ENCODE measurements at places on chromosomes 2 and 18.

DNA sequence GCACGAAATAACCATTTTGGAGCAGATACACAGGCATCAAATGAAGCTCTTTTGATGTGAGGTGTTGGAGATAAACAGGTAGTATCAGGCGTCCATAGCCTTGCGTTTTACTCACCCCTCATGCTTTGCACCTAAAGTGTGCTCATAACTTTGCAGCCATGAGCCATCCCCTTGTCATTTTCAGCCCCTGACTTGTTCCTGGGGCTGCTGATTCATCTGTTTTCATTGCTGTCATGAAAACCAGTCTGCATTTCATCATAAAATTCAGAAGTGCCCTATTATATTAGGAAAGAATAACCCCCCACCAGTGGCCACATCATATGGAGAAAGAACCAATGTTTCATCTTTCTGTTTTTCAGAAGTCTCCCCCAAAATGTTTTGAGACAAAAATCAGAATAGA is 329.7 kb upstream of the NRP2 start:
- no peak overlapping the region for H3K27ac ChIP-seq
- H3K4me1 ChIP-seq: no peaks in the 10 kb centered on the region
- no peaks in the 10 kb centered on the region for H3K36me3 ChIP-seq
- no peak for DNase-seq

DNA sequence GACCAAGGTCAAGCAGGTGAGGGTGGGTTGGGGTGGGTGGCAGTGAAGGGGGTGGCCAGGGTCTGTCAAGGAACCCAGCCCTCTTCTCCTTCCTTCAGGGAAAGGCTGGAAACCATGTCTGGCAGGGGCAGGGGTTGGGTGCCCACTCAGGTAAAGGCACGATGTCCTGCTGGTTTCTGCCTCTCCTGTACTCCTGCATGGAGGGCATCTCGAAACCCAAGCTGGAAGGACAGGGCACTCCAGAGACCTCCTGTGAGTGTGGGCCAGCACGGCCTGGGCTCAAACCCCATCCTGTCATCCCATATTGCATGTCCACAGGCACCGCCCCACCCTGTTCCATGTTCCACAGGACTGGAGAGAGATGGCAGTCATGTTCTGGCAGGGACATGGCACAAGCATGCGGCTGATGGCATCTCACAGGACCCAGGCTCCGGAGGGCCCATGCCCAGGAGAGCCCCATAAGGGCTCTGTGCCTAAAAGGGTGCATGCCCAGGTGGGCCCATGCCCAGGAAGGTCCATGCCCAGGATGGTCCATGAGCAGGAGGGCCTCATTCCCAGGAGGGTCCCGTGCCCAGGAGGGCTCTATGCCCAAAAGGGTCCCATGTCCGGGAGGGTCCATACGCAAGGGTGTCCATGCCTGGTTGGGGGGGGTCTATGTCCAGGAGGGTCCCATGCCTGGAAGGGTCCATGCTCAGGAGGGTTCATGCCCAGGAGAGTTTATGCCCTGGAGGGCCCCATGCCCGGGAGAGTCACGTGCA is 6.4 kb downstream of the GPR35 start:
- DNase-seq: no peak
- H3K27me3 ChIP-seq: no peaks in the 10 kb centered on the region
- no peak overlapping the region for H3K4me3 ChIP-seq
- H3K27ac ChIP-seq: no peak overlapping the region
- H3K36me3 ChIP-seq: peaks cover 58% of the 10 kb centered on the region

DNA sequence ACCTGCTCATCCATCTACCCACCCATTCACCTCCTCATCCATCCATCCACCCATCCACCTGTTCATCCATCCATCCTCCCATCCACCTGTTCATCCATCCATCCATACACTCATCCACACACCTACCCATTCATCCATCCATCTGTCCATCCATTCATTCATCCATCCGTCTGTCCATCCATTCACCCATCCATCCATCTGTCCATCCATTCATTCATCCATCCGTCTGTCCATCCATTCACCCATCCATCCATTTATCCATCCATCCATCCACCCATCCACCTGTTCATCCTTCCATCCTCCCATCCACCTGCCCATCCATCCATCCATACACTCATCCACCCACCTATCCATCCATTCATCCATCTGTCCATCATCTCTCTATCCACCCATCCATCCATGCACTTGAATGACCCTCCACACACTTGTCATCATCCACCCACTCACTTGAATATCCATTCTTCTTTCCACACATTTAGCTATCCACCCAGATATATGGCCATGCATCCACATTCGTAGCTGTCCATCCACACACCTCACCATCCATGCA is 45.0 kb downstream of the CROCC2 start:
- no peaks in the 10 kb centered on the region for H3K4me1 ChIP-seq
- DNase-seq: no peak
- H3K36me3 ChIP-seq: no peaks in the 10 kb centered on the region
- no peak overlapping the region for H3K27ac ChIP-seq
- H3K4me3 ChIP-seq: no peak overlapping the region
- no peaks in the 10 kb centered on the region for H3K27me3 ChIP-seq

GRCh38 chr2:97546711-97547110 is 43.0 kb downstream of the ANKRD36B start:
- no peaks in the 10 kb centered on the region for H3K27me3 ChIP-seq
- no peak overlapping the region for H3K27ac ChIP-seq
- H3K36me3 ChIP-seq: peaks cover 25% of the 10 kb centered on the region
- DNase-seq: no peak
- no peak overlapping the region for H3K4me3 ChIP-seq

GRCh38 chr18:3541549-3542386 is 91.8 kb downstream of the TGIF1 start:
- no peaks in the 10 kb centered on the region for H3K36me3 ChIP-seq
- H3K4me3 ChIP-seq: no peak overlapping the region

GRCh38 chr2:24824966-24825882 is 32.0 kb downstream of the CENPO start:
- no peaks in the 10 kb centered on the region for H3K27me3 ChIP-seq
- DNase-seq: peak; percentile 51
- H3K4me1 ChIP-seq: peaks cover 14% of the 10 kb centered on the region

DNA sequence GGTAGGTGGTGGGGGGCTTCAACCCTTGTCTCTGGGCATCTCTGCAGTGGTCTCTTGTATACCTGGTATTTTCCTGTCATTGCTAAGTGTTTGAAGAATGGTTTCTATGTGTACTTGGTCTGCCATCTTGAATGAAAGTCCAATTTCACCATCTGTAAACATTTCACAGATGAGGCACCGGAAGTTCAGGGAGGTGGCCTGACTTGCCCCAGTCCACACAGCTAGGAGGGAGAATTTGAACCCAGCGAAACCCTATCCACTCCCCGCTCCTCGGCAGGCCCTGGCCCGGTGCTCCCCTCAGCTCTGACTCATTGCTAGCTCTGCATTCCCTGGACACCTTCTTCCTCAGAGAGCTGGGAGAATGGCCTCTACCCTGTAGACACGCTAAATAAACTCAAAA is 30.5 kb downstream of the ZAP70 start:
- peaks cover 58% of the 10 kb centered on the region for H3K36me3 ChIP-seq
- no peaks in the 10 kb centered on the region for H3K27me3 ChIP-seq
- peaks cover 86% of the 10 kb centered on the region for H3K4me1 ChIP-seq
- H3K27ac ChIP-seq: peak overlapping the region; percentile 97
- no peak overlapping the region for H3K4me3 ChIP-seq

- no peaks in the 10 kb centered on the region for H3K36me3 ChIP-seq
- no peak overlapping the region for H3K4me3 ChIP-seq
- H3K4me1 ChIP-seq: peaks cover 20% of the 10 kb centered on the region
These were observed 62.8 kb upstream of the RNF152 start for GRCh38 chr18:61955644-61956043.

GRCh38 chr2:12429779-12430406 is 286.8 kb upstream of the TRIB2 start:
- peaks cover 2% of the 10 kb centered on the region for H3K36me3 ChIP-seq
- H3K4me1 ChIP-seq: peaks cover 18% of the 10 kb centered on the region
- H3K4me3 ChIP-seq: no peak overlapping the region
- H3K27me3 ChIP-seq: peaks cover 2% of the 10 kb centered on the region

DNA sequence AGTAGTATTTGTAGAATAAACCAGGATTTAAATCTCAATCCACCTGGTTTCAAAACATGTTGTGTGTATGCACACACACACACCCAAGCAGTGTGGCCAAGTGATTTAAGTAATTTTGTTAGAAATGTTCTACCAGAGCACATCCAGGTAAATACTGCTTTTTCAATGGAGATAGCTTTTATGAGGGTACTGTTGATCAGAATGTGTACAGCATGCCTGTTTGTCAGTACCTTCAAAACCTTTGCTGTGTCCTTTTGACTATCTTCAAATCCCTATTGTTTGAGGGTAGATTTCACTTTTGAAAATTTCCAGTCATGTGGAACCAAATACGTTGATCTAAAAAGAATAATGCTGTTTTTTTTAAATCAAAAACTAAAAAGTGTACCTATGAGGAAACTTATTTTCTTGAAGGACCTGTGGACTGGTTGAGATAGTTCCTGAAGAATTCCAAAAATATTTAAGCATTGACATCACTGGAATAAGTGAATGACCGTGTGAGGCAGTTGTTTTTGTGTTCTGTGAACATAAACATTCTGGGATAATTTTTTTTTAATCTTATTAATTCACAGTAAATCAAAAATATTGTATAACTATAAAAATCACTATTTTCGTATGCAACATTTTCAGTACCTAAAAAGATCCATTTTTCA is 70.9 kb downstream of the PTRHD1 start:
- DNase-seq: no peak
- H3K36me3 ChIP-seq: peaks cover 3% of the 10 kb centered on the region
- H3K27ac ChIP-seq: no peak overlapping the region

DNA sequence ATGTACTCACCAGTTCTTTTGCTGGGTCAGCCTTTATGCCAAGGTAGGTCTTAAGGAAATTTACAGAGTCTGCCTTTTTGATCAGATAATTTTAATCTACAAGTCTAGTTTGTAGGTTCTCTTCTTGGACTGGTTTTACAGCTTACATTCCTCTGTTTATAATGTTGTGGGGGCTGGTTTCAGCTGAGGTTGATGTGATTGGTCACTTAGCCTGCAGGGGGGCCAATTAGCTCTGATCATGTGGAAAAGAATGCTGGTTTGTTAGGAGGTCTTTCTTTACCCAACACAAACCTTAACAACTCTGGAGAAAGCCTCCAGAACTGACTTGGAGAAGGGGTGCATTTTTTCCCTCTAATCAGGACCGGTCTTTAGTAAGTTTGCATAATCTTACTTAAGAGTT is at the start of gene KCNJ13:
Gene KCNJ13, minus strand, starts transcription at position 131 of the 400 bp plus-strand sequence. CDS start 5,203 bp downstream, outside the sequence.
- no peak for DNase-seq
- no peak within 1 kb of the TSS for H3K4me3 ChIP-seq
- H3K36me3 ChIP-seq: peaks cover 24% of the 10 kb centered on the region
- no peak within 1 kb of the TSS for H3K27ac ChIP-seq
- peaks cover 17% of the 10 kb centered on the region for H3K4me1 ChIP-seq
- no peaks in the 10 kb centered on the region for H3K27me3 ChIP-seq

DNA sequence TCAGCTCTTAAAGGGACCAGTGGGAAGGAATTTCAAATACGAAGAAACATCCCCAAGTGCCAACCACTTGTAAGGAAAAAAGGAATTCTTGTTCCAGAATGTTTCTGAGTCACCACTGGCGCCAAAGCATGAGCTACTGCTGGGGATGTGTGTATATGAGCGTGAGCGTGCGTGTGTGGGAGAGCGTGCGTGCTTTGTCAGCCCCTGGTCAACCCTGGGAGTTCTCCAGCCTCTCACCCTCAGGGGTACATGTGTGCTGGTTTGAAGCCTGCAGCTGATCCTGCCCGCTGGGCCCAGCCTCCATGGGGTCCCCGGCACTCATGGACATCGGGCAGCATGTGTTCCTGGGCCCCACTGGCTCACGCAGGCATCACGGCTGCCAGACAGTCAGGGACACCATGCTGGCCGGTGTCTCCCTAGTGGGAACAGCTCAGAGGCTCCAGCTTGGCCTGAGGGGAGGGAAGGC is 17.1 kb downstream of the HS6ST1 start:
- no peaks in the 10 kb centered on the region for H3K4me1 ChIP-seq
- no peaks in the 10 kb centered on the region for H3K36me3 ChIP-seq
- no peak for DNase-seq
- no peak overlapping the region for H3K27ac ChIP-seq

DNA sequence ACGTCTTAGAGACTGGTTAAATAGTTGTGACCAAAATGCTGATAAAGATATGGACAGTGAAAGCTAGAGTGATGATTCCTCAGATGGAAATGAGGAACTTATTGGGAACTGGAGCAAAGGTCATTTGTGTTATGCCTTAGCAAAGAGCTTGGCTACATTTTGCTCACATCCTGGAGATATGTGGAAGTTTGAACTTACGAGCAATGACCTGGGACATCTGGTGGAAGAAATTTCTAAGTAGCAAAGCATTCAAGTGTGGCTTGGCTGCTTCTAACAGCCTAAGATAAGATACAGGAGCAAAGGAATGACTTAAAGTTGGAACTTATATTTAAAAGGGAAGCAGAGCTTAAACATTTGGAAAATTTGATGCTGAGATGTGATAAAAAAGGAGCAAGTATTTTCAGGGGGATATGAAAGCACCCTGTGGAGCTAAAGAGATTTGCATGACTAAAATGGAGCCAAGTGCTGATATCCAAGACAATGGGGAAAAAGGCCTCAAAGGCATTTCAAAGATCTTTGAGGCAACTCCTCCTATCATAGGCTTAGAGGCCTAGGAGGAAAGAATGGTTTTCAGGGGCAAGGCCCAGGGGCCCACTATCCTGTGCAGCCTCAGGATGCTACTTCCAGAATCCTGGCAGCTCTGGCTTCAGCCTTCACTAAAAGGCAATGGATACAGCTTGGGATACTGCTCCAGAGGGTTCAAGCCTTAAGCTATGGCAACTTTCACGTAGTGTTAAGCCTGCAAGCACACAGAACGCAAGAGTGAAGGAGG is 124.1 kb upstream of the KLHL14 start:
- H3K36me3 ChIP-seq: no peaks in the 10 kb centered on the region
- no peaks in the 10 kb centered on the region for H3K27me3 ChIP-seq
- no peak overlapping the region for H3K27ac ChIP-seq
- no peaks in the 10 kb centered on the region for H3K4me1 ChIP-seq
- no peak for DNase-seq
- H3K4me3 ChIP-seq: no peak overlapping the region

DNA sequence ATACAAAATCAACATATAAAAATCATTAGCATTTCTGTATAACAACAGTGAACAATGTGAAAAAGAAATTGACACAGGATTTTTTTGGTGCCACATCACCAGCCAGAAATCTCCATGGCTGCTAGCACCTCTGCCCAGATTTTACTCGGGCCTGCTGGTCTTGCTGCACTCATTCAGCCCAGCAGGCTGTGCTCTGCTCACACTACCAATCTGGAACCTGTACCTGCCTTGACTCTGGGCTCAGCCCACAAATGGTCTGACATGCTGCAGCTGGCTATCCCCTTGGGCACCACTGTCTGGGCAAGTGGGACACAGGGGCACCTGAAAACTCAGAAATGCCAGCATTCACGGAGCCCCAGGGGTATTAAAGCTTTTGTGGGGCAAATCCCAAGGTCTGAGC is 392.5 kb upstream of the NRXN1 start:
- H3K27ac ChIP-seq: no peak overlapping the region
- no peaks in the 10 kb centered on the region for H3K4me1 ChIP-seq
- H3K4me3 ChIP-seq: no peak overlapping the region
- H3K27me3 ChIP-seq: no peaks in the 10 kb centered on the region
- H3K36me3 ChIP-seq: no peaks in the 10 kb centered on the region

GRCh38 chr2:40016151-40016885 is 237.3 kb upstream of the THUMPD2 start:
- DNase-seq: no peak
- peaks cover 2% of the 10 kb centered on the region for H3K36me3 ChIP-seq
- H3K27ac ChIP-seq: no peak overlapping the region
- H3K4me1 ChIP-seq: no peaks in the 10 kb centered on the region
- H3K4me3 ChIP-seq: no peak overlapping the region
- no peaks in the 10 kb centered on the region for H3K27me3 ChIP-seq

GRCh38 chr18:33826151-33826550 is 248.1 kb downstream of the ASXL3 start:
- no peak overlapping the region for H3K4me3 ChIP-seq
- H3K4me1 ChIP-seq: no peaks in the 10 kb centered on the region
- no peaks in the 10 kb centered on the region for H3K36me3 ChIP-seq
- no peaks in the 10 kb centered on the region for H3K27me3 ChIP-seq
- DNase-seq: no peak
